ENCODE measurements at places on chromosomes 7 and 10.
A peak's percentile ranks its signal among the peaks of the same experiment; 100 is the strongest.

DNA sequence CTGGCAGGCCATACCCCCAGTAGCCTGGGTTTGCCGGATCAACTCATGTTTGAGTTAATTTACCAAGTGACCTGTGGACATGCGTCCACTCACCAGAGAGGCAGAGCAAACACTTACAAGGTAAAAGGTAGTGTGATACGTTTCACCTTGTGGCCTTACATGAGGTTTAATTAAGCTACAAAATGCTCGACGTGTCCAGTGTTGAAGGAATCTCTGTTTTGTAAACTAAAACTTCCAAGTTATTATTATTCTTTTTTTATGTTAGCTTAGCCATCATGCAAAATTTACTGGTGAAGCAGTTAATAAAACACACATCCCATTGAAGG lies 42.9 kb downstream of the RGS10 start:
- no peaks in the 10 kb centered on the region for H3K36me3 ChIP-seq
- H3K4me3 ChIP-seq, result no peak overlapping the region
- no peak overlapping the region for H3K27ac ChIP-seq

DNA sequence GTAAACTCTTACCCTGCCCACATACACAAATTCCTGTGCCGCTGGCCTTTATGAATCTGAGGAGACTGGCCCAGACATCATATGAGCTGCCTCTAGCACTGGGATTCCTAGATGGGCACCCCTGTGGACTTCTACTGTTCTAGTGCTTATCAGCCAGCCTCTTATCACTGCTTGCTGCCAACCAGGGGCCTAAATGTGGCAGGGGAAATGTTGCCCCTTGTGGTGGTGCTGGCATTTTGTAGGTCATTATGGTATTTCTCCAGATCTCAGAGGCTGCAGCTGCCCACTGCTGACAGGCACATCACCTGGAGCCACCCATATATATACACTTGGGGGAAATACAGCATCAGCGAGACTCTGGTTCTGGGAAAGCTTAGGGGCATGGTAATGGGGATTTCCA lies 5.4 kb downstream of the SFR1 start:
- peaks cover 17% of the 10 kb centered on the region for H3K36me3 ChIP-seq
- H3K27ac ChIP-seq, result peak overlapping the region; percentile 10
- no peak overlapping the region for H3K4me3 ChIP-seq
- DNase-seq, result no peak

DNA sequence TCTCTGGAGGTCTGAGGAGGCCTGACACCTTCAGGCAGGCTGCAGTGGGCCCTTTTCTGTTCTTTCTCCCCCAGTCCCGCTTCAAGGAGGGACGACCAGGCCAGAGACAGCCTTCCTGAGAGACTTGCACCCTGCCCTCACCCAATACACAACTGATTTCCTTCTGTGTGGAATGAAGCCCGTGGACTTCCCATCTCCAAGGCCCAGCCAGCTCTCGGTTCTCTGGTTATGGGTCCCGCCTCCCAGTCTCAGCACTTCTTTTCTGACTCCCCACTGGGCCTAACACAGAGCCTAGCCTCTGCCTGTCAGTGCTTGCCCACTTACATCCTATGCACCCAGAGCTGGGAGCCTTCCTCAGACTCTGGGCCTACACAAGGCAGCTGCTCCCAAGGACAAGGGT lies 24.1 kb upstream of the ADCYAP1R1 start:
- H3K36me3 ChIP-seq, result no peaks in the 10 kb centered on the region
- DNase-seq, result no peak
- no peaks in the 10 kb centered on the region for H3K27me3 ChIP-seq
- H3K4me3 ChIP-seq, result no peak overlapping the region
- no peaks in the 10 kb centered on the region for H3K4me1 ChIP-seq

GRCh38 chr7:128838109-128838779 lies 8.0 kb downstream of the FLNC start:
- H3K4me1 ChIP-seq, result no peaks in the 10 kb centered on the region
- no peaks in the 10 kb centered on the region for H3K36me3 ChIP-seq
- no peak overlapping the region for H3K4me3 ChIP-seq
- no peak for DNase-seq
- no peaks in the 10 kb centered on the region for H3K27me3 ChIP-seq

DNA sequence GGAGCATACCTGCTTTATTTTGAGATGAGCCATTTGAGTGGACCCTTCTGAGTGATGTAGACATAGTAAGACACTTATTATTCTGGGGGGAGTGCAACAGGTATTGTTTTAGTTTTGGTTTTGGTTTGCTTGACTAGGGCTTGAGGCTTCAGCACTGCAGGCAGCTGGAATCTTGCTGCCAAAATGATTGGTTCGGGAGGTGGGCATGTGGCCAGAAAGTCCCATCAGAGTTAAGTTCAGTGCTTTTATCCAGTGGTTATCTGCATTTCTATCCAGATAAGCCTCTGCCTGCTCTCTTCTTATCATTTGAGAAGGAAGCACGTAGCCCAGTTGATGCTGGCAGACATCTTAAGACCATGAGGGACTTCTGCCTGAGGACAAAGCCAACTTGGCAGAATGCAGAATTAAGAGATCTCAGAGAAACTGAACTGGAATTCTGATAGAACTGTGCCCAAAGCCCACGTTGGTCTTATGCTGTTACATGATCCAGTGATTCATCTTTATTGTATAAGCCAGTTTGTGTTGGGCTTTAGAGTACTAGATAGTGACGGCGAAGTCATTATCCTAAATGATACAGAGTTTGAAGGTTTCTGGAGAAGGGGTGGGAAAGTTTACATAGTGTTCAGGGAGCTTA lies 9.6 kb upstream of the JAZF1 start:
- no peaks in the 10 kb centered on the region for H3K36me3 ChIP-seq
- H3K27me3 ChIP-seq, result no peaks in the 10 kb centered on the region
- no peak overlapping the region for H3K4me3 ChIP-seq
- no peaks in the 10 kb centered on the region for H3K4me1 ChIP-seq
- DNase-seq, result no peak
- no peak overlapping the region for H3K27ac ChIP-seq

DNA sequence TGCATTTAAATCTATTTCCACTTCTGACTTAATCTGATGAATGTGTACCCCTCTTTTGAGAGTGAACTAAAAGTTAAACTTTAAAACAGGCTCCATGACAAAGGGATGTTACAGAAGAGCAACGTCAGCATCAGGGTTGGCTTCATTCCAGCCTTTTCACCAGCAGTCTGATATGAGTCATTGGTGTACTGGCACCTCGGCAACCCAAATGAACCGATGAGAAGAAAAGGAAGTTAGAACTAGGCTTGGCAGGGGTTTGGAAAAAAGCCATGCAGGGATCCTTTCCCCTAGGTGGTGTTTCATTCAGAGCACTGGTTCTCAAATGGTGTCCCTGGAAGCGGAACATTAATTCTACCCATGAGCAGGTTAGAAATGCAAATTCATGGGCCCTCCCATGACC lies 53.6 kb downstream of the SEC61G start:
- no peaks in the 10 kb centered on the region for H3K4me1 ChIP-seq
- H3K4me3 ChIP-seq, result no peak overlapping the region
- no peaks in the 10 kb centered on the region for H3K27me3 ChIP-seq
- no peak for DNase-seq

- no peak for DNase-seq
- no peak overlapping the region for H3K4me3 ChIP-seq
- no peaks in the 10 kb centered on the region for H3K36me3 ChIP-seq
- no peaks in the 10 kb centered on the region for H3K27me3 ChIP-seq
- no peak overlapping the region for H3K27ac ChIP-seq
- no peaks in the 10 kb centered on the region for H3K4me1 ChIP-seq
Measured at GRCh38 chr7:75628055-75628454, 110.7 kb downstream of the HIP1 start.

DNA sequence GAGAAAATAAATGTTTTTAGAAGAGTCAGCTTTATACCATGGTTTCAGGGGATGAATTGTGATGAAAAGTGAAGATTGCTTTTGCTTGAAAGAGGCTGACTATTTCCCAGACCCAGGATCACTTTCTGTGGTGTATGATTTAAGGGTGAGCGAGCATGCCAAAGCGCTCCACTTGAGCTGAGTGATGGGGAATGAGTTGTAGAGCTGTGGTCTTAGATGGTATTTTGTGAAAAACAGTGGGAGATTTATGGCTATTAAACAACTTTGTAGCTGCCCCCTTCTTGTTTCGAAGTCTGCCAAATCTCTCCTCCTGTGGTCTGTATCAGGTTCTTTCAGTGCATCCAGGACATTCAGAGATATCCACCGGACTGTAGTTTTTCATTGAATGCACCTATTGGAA lies 888.2 kb downstream of the LRMDA start:
- H3K27ac ChIP-seq, result no peak overlapping the region
- DNase-seq, result no peak
- no peaks in the 10 kb centered on the region for H3K36me3 ChIP-seq
- no peak overlapping the region for H3K4me3 ChIP-seq
- H3K27me3 ChIP-seq, result no peaks in the 10 kb centered on the region

DNA sequence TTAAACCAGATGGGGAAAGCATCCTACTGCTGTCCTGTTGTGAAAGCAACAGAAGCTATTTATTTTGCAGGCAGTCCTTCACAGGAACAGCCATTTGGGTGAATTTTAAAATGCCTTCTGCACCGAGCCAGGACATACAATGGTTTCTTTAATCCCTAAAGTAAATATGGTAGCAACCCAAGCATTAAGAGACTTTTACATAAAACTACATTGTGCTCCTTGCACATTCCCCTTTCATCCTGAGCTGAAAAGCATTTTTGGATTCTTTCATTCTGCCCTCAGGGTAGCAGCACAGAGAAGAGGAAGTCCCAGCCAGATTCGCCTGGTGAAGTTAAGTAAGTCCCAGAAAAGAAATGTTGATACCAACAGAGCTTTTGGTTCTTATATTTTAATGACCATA lies 84.0 kb upstream of the FAM3C start:
- no peaks in the 10 kb centered on the region for H3K27me3 ChIP-seq
- H3K27ac ChIP-seq, result peak overlapping the region; percentile 9
- no peak overlapping the region for H3K4me3 ChIP-seq
- H3K36me3 ChIP-seq, result no peaks in the 10 kb centered on the region
- DNase-seq, result no peak
- H3K4me1 ChIP-seq, result no peaks in the 10 kb centered on the region

GRCh38 chr7:71886046-71886445 lies 526.1 kb downstream of the CALN1 start:
- DNase-seq, result no peak
- H3K4me3 ChIP-seq, result no peak overlapping the region
- H3K27me3 ChIP-seq, result no peaks in the 10 kb centered on the region

- H3K4me3 ChIP-seq, result no peak overlapping the region
- DNase-seq, result no peak
- H3K27me3 ChIP-seq, result no peaks in the 10 kb centered on the region
- H3K27ac ChIP-seq, result no peak overlapping the region
Measured at GRCh38 chr7:21624320-21624719, 81.5 kb downstream of the DNAH11 start.

DNA sequence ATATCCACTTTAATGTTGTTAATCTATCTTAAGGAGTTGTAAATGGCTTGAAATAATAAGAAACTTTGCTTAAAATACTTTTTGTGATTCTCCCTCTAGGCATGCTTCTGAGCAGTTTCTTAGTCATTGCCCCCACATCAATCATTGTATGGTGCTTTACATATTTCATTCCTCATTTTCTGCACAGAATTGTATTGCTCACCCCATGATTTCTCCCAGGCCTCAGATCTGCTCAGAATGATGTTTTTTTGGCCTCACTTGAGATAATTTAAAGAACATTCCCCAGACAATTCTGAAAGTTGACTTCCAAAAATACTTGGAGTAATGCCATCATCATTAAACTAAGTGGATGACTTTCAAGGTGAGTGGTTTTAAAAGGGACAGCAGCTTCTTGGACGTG lies 82.1 kb upstream of the PRPS1L1 start:
- no peaks in the 10 kb centered on the region for H3K36me3 ChIP-seq
- no peak overlapping the region for H3K27ac ChIP-seq
- H3K4me1 ChIP-seq, result no peaks in the 10 kb centered on the region
- no peaks in the 10 kb centered on the region for H3K27me3 ChIP-seq

GRCh38 chr10:62426600-62426999 lies 52.4 kb downstream of the ZNF365 start:
- DNase-seq, result no peak
- H3K36me3 ChIP-seq, result no peaks in the 10 kb centered on the region
- H3K4me1 ChIP-seq, result no peaks in the 10 kb centered on the region
- H3K4me3 ChIP-seq, result no peak overlapping the region
- H3K27ac ChIP-seq, result no peak overlapping the region
- no peaks in the 10 kb centered on the region for H3K27me3 ChIP-seq

DNA sequence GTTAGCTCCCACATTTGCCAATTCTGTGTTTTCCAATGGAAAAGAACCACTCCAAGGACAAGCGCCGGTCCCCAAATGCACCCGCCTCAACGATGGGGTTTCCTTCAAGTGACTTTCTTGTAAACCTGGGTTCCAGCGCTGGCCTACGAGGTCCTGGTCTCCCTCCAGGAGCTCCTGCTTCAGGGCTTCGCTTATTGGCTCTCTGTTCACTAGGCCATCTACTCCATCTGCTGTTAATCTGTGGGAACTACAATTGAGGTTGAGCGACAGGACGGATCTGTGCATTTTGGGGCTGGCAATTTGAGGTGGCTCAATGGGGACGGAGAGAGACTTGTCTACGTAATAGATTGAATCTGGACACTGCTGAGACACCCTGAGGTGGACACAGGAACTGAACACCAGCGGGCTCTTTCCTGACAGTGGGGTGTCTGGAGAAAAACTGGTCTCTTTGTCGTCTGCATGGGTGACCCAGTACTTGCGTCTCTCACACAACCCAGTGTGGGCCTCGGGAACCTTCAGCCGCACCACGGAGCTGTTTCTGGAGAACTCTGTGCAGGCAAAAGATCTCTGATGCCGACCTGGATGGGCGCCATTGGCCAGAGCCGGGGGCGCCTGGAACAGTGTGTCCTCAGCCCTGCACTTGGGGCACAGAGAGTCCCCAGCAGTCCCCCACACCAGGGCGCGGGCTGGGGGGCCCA lies 115.9 kb upstream of the ADAM12 start:
- H3K4me1 ChIP-seq, result no peaks in the 10 kb centered on the region
- H3K36me3 ChIP-seq, result no peaks in the 10 kb centered on the region
- peak; percentile 26 for DNase-seq
- no peak overlapping the region for H3K4me3 ChIP-seq
- H3K27me3 ChIP-seq, result no peaks in the 10 kb centered on the region

GRCh38 chr10:80356563-80356988 lies at the start of the genes DYDC1 and DYDC2:
Gene DYDC1 (minus strand): TSS chr10:80356755. CDS start chr10:80352601, 4,154 bp downstream.
Gene DYDC2 (plus strand): TSS chr10:80356781. CDS start chr10:80362444, 5,663 bp downstream.
- H3K27me3 ChIP-seq, result no peaks in the 10 kb centered on the region
- H3K4me3 ChIP-seq, result peak within 1 kb of the TSS; percentile 23
- peaks cover 6% of the 10 kb centered on the region for H3K4me1 ChIP-seq
- H3K36me3 ChIP-seq, result no peaks in the 10 kb centered on the region

DNA sequence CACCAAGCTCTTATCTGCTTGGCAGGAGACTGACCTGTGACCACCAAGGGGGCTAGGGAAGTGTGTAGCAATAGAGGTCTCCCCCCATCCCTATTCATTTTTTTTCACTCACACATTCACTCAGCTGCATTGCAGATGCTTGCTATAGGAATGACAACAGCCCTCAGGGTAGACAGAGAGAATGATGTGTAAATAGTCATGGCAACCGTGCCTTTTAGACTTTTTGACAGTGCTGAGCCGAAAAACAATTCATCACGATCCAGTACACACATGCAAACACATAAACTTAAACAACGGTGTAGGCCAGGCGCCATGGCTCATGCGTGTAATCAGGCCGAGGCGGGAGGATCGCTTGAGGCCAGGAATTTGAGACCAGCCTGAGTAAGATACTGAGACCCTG lies 7.6 kb upstream of the ELN start:
- H3K27me3 ChIP-seq, result no peaks in the 10 kb centered on the region
- no peak overlapping the region for H3K4me3 ChIP-seq
- no peak overlapping the region for H3K27ac ChIP-seq
- no peak for DNase-seq

All from tibial nerve (tissue), 4 donors.